ENCODE measurements at places on chromosomes 1 and 21.
A peak's percentile ranks its signal among the peaks of the same experiment; 100 is the strongest.

GRCh38 chr1:187696073-187696472 is 867.3 kb downstream of the PLA2G4A start:
- no peak for DNase-seq

GRCh38 chr1:107139833-107140702 is 771 bp upstream of the NTNG1 start:
- no peak for DNase-seq

DNA sequence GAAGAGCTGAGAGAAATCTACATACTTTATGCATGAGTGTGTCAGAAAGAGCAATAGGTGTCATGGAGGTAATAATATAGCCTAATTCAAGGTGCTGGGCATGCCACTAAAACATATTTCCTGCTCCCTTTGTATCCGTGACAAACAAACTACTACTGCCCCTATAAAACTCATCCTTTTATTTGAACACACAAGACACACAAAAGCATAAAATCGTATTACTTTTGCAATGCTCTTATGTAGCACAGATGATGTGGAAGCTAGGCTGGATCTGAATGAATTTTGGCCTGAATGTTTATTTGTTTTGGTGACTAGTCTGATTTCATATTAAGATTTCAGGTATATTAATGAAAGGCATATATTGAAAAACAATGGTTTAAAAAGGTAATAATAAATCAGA is 239.3 kb upstream of the NEGR1 start:
- no peak for DNase-seq

GRCh38 chr1:91282695-91283420 is 121.8 kb downstream of the HFM1 start:
- peak; percentile 4 for DNase-seq

GRCh38 chr1:19514391-19514831 is 29.1 kb upstream of the CAPZB start:
- no peak for DNase-seq

GRCh38 chr1:24191860-24192259 is 4.8 kb upstream of the IFNLR1 start:
- DNase-seq, result no peak

- no peak for DNase-seq
These were observed 6.0 kb downstream of the TENT5B start for GRCh38 chr1:27006683-27007082.

GRCh38 chr1:207873055-207873890 is 37.7 kb downstream of the CD34 start:
- DNase-seq, result no peak

GRCh38 chr1:1157914-1158710 is 15.6 kb upstream of the TTLL10 start:
- DNase-seq, result no peak

GRCh38 chr21:45537746-45538291 is 4.4 kb downstream of the SLC19A1 start:
- no peak for DNase-seq

- no peak for DNase-seq
These were observed 90.2 kb downstream of the LRRC7 start for GRCh38 chr1:69657971-69658370.

- DNase-seq, result no peak
These were observed 8.7 kb downstream of the TENT5B start for GRCh38 chr1:27003745-27004470.

- no peak for DNase-seq
These were observed 42.1 kb upstream of the CFHR3 start for GRCh38 chr1:196732526-196732925.

DNA sequence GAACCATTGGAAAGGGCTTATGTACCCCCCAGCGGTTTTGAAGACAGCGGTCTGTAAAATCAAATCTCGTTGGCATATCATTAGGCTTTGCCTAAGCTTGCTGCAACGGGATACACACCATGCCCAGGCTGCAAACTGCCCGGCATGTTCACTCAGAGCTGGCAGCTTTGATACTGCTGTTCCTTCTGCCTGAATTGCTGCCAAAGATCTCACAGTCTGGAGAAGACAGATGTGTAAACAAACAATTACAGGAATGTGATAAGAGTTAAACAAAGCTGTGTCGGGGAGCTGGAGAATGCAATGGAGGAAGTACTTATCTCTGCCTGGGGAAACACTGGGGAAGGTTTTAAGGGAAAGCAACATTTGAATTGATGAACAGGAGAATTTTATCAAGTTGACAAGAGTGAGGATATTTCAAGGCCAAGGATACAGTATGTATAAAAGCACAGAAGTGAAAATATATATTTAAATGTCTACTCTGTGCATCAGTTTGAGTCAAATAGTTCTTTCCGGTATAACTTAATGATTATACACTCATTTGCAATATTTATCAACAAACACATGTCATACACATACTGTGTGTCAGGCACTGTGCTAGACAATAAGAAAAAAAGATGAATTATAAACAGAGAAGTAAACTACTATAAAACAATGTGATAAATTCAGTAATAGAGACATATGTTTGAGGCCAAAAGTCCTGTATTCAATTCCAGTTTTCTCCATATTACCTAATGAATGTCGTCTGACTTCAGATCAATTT is 29.9 kb downstream of the CHML start:
- DNase-seq, result no peak

GRCh38 chr1:80639777-80640533 is 1160.8 kb upstream of the ADGRL2 start:
- no peak for DNase-seq

GRCh38 chr1:22140694-22141093 is 2.2 kb downstream of the WNT4 start:
- no peak for DNase-seq

DNA sequence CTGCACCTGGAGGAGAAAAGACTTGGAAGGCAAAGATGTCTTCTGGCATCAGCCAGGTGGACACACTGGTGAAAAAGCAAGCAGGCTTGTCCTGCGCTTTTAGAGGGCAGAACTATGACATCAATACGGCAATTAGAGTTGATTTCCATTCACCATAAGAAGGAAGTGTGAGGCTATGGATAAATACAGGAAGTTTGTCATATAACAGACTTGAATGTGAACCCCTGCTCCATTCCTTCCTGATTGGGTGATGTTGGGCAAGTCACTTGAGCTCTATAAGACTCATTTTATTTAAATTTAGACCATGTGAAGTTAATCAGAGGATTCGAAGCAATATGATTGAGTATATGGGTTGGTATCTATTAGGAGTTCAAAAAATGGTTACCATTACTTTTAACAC is 137.8 kb downstream of the PLPP3 start:
- no peak for DNase-seq

GRCh38 chr21:45027241-45028196 is 46.9 kb upstream of the ADARB1 start:
- no peak for DNase-seq

DNA sequence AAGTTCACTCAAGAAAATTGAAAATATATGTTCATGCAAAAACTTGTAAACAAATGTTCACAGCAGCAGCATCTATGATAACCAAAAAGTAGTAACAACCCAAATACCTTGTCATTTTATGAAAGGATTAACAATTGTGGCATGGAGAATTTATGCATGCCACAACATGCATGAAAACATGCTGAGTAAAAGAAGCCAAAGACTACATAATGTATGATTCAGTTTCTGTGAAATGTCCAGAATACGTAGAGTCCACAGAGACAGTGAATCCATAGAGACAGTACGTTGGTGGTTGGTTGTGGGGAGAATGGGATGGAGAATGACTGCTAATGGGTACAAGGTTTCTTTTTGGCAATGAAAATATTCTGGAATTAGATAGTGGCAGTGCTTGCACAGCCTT is 148.7 kb downstream of the MAST2 start:
- no peak for DNase-seq

DNA sequence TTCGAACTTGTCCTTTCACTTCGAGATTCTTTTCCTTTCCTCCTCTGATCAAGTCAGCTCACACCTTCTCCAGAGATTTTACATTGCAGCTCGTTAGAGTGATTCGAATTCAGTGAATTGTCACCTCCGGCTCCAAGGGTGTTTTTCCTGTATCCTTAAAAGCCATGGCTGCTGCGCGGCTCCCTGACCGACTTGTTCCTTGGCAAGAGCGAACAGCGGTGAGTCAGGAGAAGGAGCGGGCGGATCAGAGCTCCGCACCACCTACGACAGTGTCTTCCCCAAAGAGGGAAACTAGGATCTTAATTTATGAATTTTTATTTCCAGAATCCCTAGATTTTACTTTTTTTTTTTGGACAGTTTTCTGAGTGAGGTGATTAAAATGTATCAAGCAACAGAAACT is 204.4 kb upstream of the ADGRL2 start:
- DNase-seq, result no peak

GRCh38 chr1:109116286-109116685 is 2.4 kb downstream of the ELAPOR1 start:
- no peak for DNase-seq

GRCh38 chr1:89530444-89531089 is 5.9 kb downstream of the LRRC8B start:
- DNase-seq, result no peak

GRCh38 chr1:112346801-112347350 is 49.1 kb upstream of the CTTNBP2NL start:
- DNase-seq, result no peak

- no peak for DNase-seq
These were observed 43.3 kb downstream of the SIPA1L2 start for GRCh38 chr1:232586679-232587078.

GRCh38 chr1:102858695-102859094 is 249.6 kb downstream of the COL11A1 start:
- no peak for DNase-seq

- DNase-seq, result no peak
These were observed at the start of gene PDZK1IP1 for GRCh38 chr1:47189844-47190508. Gene PDZK1IP1, minus strand, starts transcription at chr1:47190036. Its CDS starts 104 bp downstream, at chr1:47189932.

GRCh38 chr1:149845416-149845815 is 54.0 kb upstream of the BOLA1 start:
- no peak for DNase-seq

- DNase-seq, result no peak
These were observed 68.5 kb upstream of the TRAPPC10 start for GRCh38 chr21:43943512-43944077.

DNA sequence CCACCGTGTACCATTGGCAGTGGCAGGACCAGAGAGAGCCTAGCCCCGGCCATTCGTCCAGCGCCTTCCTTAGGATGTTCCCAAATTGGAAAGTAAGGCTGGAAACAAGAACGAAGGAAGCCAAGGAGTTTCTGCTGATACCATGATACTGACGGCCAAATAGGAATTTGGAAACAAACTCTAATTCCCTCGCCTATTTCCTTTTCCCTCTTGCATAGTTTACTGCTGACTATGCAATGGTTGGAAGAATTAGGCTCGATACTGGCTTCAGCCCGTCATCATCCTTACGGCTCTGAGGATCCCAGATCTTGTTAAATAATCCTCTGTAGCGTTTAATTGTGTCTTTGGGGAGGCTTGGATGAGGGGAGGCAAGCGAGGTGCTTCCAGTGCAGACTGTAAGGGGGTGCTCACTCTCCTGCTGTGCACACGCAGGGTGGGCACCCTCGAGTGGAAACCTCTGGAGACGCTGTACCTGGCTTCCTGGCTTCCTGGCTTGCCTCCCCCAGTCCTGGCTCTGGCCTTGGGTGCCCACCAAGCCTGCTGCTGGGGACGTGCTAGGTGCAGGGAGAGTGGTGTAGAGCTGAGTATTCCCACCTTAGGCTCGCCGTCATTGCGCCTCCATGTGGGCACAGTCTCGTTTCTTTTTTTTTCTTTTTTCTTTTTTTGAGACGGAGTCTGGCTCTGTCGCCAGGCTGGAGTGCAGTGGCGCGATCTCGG is 27.4 kb upstream of the CAMTA1 start:
- DNase-seq, result no peak

DNA sequence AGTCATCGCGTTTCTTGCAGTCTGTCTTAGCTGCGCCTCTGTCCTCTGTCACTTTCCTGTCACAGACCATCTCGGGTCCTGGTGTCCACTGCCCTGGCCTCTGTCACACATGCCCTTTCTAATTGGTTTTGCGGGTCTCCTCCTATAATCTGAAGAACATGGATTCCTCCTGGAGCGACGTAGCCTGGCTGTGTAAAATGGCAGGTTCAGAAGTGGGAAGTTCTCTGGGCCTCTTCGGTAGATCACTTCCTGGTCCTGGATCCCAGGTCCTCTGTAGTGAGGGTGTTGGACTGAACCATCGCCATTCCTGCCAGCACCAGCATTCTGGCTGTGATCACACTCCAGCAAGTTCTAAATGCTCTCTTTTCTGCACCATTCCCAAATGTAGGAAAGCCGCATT is 857 bp downstream of the FAM3B start:
- DNase-seq, result no peak

DNA sequence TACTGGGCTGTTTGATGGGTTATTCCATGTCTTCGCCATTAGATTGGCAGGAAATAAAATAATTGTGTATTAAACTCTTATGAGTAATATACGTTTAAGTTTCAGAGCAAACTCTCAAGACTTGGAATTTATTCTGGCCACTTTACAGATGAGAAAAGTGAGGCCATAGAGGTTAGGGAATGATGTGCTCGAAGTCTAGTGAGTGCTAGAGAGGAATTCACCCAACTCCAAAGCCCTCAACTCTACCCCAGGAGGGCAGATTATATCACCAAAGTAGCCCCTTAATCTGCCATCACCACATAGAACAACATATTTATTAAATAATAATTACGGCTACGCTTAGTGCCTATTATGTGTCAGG is 440 bp upstream of the MUL1 start:
- DNase-seq, result no peak

- no peak for DNase-seq
These were observed 588.8 kb downstream of the PLA2G4A start for GRCh38 chr1:187417520-187417919.

- DNase-seq, result no peak
These were observed 107.7 kb downstream of the BACH1 start for GRCh38 chr21:29406385-29406784.

GRCh38 chr21:42308914-42309752 is 6.1 kb downstream of the TFF3 start:
- no peak for DNase-seq

DNA sequence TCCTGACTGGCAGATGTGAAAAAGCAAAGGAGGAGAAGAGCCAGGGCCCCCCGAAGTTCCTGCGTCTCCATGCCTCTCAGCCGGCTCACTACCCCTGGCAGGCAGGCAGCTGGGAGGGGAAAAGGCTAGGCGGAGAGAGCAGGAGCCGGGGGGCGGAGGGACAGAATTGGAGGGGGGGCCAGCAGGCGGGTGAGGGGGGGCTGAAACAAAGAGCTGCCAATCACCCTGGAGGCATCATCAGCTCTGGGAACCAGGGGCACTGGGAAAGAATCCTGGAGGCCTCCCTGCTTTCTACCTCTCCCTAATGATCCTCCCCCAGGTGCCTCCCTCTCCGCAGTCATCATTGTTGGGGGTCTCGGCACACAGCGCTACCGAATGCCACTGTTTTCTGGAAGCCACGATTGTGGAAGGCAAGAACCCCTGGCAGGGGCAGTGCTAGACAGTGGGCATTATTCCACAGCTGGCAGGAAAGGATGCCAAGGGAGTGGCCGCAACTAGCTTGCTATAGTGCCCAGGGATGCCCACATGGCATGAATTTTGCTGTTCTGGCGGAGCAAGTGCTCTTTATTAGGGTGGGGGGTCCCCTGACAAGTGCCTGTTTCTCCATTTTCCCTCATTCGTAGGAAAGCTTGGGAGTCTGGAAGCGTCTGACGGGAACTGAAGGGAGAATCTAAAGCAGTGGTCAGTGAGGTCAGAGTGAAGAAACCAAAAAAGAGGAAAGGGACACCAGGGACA is at the start of gene THBS3:
Gene THBS3, minus strand, starts transcription at position 92 of the 735 bp plus-strand sequence. Its CDS starts 21 bp downstream, at position 71.
- DNase-seq, result no peak

Measured in stimulated activated CD8-positive, alpha-beta memory T cell treated with anti-CD3 and anti-CD28 coated beads, Interleukin-4, amount 100 ng/mL, for 4 hours (primary cell).